ENCODE measurements at places on chromosomes 6 and 20.

DNA sequence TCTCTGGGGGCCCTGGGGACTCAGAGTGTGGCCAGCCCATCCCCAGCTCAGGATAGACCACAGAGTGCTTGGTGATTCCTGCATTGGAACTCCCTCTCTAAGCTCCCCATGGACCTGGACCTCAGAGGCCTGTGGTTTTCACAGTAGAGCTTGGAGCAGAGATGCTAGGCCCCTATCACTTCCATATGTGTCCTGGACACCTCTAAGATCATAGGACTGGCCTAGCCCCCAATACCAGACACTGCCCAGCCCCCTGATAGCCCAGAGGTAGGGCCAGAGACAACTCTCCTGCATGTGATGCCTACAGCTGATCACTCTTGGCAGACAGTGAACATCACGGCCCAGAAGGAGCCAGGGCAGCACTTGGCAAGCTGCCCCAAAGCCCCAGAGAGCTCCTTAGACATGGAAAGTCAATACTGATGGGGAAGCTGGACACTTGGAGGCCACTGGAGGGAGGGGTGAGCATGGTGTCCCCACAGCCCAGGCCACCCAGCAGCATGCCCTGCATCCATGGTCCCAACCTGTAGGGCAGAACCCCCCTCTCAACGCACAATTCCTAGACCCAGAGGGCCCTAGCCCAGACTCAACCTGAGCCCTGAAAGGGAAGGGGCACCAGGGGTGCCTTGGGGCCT is 27.1 kb downstream of the UBD start:
- DNase-seq = no peak

DNA sequence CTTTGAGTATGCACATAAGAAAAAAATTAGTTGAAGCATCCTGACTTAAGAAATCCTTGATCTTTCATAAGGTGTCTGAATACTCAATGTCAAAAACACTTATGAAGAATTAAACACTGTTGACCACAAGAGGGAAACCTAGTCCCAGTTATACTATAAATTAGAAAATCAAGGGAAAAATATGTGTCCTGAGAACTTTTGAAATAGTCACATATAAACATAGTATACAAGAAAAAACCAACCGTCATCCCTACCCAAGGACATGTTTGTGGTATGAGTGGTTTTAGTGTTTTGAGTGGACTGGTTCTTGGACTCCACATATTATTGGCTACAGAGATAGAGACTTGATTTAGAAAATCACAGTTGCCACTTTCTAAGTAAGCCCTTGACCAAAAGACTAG is 7.6 kb upstream of the HLA-DRA start:
- no peak for DNase-seq

DNA sequence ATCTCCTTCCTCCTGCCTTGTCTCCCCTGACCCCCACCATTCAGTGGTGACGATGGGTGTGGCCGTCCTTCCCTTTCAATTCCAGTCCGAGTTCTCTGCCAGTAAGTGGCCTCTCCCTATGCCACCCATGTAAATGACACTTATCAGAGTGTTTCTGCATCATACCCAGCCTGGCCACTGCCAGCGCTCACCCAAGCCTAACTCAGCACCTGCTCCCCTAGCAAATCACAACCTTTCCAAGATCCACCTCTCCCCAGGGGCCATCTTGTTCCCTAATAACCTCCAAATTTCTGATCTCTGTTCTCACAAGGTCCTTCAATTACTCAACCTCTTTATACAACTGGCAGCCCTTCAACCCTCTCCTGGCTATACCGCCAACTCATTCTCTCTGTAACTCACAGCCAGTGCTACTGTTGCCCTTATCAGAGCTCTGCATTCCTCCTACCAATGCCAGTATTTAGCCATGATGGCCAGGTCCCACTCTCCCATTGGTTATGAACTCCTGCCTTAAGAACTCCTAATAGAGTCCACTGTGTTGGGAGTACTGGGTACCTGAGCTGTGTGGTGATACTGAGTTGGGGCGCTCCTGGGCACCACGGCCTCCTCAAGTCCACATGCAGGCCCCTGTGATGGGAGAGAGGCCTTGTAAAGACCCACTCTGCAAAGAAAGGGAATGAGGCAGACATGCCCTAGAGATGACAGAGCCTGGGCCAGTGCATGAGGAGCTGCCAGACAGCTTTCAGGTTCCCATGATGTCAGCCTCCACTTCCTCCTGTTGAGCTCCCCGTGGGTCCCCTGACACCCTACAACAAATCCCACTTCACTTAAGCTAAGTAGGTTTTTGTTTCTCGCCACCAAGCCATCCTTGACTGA is 187.4 kb upstream of the RREB1 start:
- no peak for DNase-seq

DNA sequence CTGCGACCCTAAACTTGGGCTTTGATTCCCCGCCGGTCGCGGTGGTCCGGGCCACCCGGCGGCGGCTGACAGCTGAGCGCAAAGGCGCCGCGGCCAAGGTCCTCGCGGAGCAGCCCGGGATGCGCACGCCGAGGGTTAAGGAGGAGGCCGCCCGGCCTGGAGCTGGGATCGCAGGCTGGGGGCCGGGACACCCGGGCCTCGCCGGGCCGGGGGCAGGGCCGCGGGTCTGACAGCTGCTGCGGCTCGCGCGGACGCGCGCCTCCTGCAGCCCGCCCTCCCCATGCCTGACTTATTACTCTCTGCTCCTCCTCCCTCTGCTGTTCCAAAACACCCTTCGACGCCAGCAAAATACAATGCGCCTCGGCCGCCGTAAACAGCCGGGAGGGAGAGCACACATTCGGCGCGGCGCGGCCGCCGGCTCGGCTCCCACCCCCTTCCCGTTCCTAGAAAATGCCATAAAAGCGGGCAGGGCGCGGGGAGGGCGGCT is 746 bp downstream of the BACH2 start:
- DNase-seq = peak; percentile 56

DNA sequence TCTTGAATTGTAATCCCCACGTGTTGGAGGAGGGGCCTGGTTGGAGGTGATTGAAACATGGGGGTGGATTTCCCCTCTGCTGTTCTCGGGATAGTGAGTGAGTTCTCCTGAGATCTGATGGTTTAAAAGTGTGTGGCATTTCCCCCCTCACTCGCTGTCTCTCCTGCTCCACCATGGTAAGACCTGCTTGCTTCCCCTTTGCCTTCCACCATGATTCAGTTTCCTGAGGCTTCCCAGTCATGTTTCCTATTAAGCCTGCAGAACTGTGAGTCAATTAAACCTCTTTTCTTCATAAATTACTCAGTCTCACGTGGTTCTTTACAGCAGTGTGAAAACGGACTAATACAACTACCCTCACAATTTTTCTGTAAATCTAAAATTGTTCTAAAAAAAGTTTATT is 26.8 kb upstream of the FAM184A start:
- no peak for DNase-seq

DNA sequence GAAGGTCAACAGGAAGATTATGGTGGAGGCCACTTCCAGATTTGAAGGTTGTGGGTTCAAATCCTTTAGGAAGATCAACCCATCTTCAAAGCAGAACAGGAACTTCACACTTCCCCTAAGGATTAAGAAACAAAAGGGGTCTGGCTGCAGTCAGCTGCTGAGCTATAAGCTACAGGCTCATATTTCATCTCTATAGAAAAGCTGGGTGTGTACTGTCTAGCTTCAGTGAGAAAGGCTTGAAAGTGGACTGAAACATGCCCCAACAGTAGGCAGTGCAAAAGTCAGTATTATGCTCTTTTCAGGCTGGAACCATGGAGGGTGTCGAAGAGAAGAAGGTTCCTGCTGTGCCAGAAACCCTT is 60.1 kb upstream of the SPDEF start:
- no peak for DNase-seq

DNA sequence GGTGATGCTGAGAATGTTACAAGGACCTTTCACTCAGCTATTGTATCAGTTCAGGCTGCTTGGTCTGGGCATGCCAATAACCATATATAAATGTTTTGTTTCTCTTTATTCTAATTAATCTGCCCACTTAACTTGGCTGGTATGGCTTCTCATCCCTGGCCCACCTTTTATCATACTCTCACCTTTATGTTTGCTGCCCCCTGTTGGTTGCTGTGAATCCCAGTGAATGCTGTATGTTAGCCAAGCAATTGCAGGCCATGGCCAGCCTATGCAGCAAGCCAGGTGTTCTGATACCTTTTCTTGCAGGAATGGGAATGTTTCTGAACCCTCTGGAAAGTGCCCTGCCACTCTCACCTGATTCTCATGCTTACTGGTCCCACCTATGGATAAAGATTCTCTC is 54.6 kb downstream of the PCSK2 start:
- DNase-seq = no peak

- peak; percentile 21 for DNase-seq
These were observed 286.6 kb downstream of the TENT5A start for GRCh38 chr6:81465859-81466258.

DNA sequence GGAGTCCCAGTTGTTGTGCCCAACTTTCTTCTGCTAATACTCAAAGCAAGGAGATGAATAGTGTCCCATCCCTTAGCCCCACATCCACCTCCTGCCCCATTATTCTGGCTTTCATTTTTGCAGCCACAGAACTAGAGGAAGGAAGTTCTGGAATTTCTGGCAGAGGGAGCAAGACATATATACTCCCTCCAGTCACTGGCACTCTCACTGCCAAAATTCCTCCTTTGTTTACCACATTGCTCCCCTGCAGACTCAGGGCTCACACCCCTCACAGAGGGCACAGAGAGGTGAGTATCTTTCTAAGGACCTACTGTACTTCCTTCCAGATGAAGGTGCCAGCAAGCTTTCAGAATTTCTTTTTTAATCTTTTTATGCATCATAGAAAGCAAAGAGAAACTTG is 168.0 kb upstream of the ID4 start:
- DNase-seq = peak; percentile 13

DNA sequence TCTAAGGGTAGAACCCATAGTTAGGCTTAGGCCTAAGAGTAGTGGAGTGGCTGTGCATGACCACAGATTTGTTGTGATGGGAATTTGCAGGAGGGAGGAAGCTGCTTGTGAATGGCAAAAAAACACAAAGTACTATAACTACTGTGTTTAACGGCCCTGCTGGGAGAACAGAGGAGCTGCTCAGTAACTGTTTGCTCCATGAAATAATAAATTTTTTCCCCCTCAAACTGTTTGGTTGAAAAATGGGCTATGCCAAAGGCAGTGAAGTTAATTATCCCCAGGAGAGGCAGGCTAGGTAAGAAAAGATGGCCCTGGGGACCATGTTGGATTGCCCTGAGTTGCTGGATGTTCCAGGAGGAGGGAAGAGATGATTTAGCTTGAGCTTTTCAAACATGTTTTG is 256.5 kb upstream of the PRND start:
- DNase-seq = no peak

DNA sequence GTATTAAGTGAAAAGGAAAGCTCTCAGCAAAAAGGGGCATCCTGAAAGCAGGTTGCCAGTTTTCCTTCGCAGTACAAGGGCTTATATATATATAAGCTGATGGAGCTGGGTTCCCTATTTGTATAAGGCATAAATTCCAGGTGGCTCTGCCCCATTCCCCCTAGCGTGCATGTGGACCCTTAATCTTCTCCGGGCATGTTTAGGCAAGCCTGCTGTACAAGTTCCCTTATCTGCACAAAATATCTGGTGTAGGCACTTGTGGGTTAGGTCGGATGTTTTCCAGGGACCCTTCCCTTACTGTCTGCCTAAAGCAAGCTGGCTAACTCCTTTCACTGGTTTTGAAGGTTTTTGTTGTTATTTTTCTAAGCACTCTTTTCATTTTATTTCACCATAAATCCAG is 140.7 kb downstream of the FUT9 start:
- DNase-seq = no peak

DNA sequence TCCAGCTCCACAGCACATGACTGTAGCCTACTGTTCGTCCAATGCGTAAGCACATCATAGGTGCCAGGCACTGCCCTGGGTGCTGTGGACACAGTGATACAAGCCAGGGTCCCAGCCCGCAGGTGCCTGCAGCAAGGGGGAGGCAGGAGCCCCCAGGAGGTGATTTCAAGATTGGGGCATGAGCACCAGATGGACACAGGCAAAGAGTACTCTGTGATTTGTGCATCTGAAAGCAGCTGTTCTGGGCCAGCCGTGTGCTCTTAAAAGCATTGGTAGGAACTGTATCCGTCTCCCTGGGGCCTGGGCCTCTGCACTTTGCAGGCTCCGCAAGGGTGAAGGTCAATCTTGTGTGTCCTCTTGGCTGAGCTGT is 149.8 kb downstream of the SYCP2 start:
- no peak for DNase-seq
